CD4-positive, alpha-beta T cell treated with Interleukin-1 beta for 1 hour (primary cell): ENCODE measurements at places on chromosomes 1 and 21.

GRCh38 chr1:8524627-8525157, 206.8 kb downstream of the SLC45A1 start:
- DNase-seq = no peak

DNA sequence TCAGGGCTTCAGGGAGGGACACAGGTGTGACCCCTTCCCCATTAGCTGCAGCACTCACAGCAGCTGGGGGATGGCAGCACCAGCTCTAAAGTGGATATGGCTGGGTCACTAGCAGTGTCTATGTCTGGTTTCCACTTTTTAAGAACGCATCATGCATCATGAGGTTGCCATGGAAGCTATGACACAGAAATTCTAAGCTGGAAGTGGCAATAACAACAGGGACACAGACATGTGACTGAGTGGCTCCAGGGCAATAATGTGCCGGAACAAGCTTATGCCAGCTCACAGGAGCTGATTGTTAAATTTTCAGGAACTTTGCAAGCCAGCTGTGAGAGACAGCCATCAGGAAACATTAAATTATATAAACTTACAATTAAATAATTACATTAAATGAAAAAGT, 51.2 kb upstream of the NFASC start:
- DNase-seq = no peak

DNA sequence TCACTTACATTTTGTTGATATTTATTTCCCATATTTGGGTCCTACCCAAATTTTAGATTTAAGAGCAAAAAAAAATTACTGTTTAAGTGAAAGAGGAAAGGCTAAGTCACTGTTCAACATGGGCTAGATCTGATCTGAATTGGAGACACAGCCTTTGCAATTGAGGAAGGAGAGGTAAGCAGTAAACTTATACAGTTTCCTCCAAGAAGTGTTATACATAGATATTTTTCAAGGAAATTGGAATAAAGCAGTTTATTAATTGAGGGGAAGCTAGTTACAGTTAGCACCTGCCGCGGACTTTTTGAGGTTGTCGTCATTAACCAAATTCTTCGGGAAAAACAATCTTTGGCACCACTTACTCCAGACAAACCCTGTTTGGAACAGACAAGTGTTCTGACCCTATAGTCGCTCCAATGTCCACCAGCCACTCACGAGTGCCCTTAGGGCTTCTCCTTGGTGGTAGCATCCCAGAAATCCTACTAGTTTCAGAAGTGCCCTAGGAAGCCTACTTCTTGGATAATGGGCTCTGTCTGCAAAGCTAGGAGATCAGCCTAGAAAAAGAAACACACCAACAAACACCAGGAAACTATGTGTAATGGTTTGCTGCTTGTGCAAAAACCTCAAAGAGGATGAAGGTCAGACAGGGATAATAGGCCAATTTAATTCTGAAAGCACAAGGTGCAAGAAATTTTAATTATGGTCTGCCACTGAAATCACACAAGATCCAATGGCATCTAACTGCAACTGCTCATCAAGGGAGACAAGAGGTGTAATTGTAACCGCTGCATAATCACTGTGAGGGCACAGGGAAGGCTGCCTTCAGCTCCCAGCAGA, 2.5 kb downstream of the WLS start:
- DNase-seq = no peak

DNA sequence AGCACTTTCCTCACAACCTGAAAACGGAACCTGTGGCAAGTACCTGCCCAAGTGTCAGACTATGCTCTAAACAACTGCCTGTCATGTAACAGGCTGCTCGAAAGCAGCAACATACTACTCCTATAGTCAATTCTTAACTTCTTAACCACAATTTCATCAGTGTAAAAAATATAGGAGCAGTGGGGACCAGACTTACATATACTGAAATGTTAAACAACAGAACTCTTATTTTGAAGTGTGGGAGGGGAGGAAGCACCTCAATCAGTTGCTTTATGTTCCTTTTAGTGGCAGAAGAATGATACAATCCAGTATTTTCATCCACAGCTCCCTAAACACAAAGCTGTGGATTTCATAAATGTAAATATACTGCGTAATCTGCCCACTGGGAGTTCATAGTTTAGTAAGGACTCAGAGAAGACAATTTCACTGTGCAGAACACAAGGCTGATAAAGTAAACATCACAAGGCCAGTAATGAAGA, 44.2 kb downstream of the WLS start:
- DNase-seq = no peak

GRCh38 chr1:112735752-112736151, 20.6 kb upstream of the PPM1J start:
- DNase-seq = no peak

DNA sequence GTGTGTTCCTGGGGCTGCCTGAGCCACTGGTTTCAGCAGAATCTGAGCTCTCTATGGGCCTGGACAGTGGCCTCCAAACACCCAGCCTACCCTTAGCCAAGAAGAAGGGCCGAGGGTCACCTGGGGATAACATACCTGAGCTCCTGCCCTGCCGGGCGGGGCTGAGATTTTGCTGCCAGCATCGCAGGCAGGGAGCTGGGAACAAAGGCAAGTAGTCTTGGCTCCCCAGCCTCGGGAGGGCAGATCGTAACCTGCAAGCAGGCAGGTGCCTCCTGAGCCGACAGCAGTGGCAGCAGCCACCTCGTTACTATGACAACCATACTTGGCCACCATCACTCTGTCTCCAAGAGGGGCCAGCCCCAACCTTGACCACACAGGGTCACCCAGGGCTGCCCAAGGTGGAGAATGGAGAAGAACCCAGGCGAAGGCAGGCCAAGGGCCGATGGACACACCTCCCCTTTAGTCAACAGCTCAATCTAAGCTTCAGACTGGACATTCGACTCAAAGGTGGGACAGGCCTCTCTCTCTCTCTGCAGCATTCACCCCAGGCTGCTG, 54.6 kb downstream of the TOMM20 start:
- no peak for DNase-seq

DNA sequence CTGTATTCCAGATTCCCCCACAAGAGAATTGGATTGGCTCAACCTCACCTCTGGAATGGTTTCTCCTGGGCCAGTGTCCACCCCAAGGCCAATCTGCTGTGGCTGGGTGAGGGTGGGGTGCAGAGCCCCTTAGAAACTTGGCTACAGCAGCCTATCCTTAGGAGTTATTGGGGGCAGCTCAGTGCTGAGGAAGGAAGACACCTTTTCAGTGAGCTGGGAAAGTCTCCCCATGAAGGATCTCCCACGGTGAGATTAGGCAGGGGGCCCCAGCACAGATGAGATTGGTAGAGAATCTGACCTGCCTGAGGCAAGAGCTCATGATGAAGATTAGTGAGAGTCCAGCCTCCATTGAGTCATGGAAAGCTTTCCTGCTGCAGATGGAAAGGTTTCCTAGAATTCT, 78.4 kb downstream of the CCDC185 start:
- DNase-seq = no peak

DNA sequence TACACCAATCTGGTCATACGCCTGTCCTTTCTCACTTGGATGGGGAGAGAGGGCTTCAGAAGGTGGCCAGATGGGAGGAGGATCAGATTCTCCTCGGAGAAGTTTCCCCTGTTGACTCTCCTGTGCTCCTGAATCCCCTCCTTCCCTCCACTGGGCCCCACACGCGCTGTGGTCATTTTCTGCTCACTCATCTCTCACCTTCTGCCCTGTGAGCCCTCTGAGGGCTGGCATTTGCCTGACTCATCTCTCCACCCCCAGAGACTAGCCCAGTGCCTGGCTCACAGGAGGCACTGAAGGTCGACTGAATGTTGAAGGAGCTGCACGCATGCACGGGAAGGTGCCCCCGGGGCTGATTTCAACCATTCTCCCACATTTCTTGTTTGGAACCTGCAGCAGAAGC, 14.2 kb downstream of the ABCA4 start:
- DNase-seq = no peak

- no peak for DNase-seq
Observed at GRCh38 chr1:87968197-87968955, 639.7 kb downstream of the LMO4 start.

GRCh38 chr1:31665234-31665878, 20.7 kb upstream of the PEF1 start:
- no peak for DNase-seq
